NCI-H1092 (cell line): ENCODE measurements at places on chromosomes 16 and 17.

DNA sequence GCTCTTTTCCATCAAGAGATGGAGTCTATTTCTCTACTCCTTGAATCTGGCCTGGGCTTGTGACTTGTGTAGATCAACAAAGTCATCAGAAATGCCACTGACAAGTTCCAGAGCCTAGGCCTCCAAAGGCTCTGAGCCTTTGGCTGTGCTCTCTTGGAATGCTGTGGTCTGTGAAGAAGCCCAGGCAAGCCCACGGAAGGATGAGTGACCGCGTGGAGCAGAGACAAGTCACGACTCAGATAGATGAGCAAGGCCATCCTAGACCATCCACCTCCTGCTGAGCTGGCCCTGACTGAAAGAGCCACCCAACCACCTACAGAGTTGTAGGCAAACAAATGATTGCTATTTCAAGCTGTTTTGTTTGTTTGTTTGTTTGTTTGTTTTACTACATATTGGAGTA lies 11.6 kb upstream of the ICAM2 start:
- no peak for DNase-seq

DNA sequence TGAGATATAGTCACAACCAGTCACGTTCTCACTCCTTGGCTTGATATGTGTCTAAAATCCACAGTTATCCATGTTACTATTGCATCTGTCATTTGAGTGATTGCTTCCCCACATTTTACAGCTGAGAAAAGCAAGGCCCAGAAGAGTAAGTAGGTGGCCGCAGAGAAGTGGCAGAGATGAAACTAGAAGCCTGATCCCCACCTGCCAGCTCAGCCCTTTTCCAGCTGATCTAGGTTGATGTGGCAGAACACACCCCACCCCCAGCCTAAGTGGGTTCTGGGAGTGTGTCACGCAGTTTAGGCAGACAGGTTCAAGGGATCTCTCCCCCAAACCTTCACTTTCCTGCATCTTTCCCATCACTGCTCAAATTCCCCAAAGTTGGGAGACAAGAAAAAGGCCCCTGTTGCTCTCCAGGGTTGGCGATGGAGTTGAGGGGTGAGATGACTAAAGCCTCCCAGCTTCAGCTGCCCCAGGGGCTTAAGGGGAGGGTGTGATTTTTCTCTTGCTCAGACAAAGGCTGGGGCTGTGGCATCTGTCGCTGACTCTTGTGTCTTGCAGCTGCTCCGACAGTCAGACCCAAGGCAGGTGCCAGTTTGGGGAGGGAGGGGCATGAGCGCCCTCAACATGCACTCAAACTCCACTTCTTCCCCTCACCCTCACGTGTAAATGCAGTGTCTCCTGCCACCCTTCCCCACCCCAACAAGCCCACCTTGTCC lies 48.9 kb upstream of the LHX1 start:
- DNase-seq = peak; percentile 20

- no peak for DNase-seq
Observed at GRCh38 chr17:16377941-16378341, 3.0 kb upstream of the UBB start.

DNA sequence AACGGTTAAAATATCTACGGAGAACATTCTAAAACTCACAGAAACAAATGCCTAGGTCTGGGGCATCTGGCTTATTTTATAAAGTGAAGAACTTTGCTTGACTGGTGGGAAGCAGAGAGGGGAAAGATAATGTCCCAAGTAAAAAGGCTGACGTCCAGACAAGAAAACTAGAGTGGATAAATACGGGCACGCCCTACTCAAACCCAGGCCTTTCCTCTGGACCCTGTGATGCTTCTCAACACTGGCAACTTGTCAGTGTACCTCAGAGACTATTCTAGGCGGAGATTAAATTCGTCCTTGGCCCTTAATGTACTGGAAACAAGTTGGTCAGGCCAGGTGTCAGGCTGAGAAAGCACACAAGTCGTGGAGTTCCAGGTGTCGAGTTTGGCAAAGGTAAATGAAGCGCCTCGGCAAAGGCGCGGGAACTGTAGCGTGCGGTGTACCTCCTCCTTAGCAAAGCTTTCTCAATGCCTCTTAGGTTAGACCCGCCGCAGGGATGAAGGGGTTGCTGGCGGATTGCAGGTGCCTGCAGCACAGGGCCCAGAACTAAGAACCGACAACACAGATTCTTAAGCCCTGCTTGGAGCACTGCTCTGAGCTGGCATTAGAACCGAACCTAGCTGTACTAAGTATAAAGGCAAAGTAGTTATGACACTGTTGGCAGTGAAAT lies 668 bp upstream of the UNK start:
- DNase-seq = no peak

DNA sequence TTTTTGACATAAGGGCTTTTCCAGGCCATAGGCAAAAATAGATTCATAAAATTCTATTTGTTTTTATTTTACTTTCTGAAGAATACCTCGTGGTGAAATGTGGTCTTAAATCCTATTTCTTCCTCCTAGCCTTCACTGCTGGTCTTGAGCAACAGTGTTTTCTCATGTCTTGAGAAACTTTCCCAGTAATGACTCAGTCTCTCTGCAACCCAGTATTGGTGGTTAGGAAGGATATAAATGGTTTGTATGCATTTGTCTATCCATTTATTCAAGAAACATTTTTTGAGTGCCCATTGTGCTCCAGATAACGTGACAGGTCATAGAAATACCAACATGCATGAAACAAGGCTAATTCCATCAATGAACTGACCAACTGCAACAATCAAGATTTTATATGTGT lies 213.9 kb downstream of the TMEM114 start:
- no peak for DNase-seq

- DNase-seq = no peak
Observed at GRCh38 chr17:47986520-47986919, 15.6 kb downstream of the CDK5RAP3 start.

GRCh38 chr16:23848958-23849357 lies 13.2 kb downstream of the PRKCB start:
- no peak for DNase-seq
